ENCODE measurements at places on chromosomes 13 and 19.

- DNase-seq, result no peak
Observed at GRCh38 chr19:1076951-1077350, 10.0 kb downstream of the ARHGAP45 start.

DNA sequence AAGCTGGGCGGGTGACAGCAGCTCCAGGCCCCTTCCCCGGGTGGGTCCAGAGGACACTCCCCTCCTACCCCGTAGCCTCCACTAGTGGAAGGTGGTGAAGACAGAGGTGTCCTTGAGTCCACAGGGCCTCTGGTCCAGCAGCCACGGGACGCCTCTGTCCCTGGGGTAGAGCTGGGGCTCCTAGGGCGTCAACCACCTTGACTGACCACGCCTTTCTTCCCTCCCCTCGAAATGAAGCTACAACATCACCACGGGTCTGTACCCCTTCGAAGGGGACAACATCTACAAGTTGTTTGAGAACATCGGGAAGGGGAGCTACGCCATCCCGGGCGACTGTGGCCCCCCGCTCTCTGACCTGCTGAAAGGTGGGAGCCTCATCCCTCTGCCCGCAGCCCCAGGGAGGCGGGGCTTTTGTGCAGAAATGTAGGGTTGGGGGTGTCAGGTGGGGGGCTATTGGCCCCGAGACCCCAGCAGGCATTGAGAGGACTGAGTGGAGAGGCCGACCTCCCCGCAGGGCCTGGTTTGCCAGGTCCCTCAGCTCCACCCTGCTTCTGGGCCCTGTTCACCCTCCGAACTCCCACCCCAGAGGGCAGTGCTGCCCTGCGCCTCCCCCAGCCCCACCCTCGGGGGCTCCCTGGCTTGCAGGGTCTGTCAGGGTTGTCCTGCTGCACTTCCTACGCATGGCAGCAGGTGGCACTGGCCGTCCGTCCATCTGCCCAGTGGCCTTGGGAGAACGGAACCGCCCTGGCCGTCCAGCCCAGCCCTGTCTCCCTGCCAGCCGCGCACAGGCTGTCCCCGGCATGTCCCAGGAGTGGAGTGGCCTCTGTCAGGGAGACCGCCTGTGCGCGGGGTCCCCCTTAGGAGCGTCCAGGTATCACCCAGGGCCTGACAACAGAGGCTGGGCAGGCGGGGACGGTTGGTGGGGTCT is 15.7 kb downstream of the STK11 start:
- no peak for DNase-seq

DNA sequence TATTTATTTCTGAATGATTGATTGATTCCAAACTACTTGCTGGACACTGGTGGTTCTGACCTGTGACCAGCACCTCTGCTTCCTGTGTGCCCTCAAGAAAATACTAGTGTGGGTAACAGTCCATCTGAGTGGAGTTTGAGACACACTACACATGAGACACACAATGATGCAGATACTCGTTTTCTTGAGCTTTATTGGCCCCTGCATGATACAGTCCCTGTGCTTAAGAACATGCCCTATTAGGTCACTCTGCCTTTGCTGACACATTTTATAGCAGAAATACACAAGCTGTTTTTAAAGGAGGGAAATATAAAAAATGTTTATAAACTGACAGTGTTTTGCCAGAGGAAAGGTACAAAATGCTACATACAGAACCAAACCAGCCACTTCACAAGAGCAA is 126.9 kb downstream of the STK24 start:
- no peak for DNase-seq

DNA sequence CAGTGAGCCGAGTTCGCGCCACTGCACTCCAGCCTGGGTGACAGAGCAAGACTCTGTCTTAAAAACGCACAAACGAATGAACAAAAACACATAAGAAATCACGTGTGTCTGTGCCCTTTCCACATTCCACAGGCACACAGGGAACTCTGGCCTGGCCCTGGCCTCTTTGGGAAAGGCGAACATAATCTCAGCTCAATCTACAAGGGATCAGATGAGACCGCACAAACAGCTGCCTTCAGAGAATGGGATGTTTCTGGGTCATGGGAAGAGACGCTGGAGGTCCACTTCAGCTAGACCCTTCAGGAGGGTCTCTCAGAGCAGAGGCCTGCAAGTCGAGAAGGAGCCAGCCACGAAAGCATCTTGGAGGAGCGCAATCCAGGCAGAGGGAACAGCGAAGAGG is 6.3 kb upstream of the CRTC1 start:
- no peak for DNase-seq

DNA sequence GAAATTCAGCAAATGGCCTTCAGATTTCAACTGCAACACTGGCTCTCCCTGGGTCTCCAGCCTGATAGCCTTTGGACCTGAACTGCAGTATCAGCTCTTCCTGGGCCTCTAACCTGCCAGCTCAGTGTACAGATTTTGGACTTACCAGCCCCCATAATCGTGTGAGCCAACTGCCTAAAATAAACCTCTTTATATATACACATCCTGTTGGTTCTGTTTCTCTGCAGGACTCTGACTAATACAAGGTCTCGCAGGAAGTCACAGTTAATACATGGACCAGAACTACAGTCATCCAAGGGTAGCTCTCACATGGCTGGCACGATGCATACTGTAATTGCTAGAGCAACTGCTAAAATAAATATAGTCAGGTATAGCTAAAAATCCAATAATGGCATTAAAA is 85.1 kb downstream of the KATNAL1 start:
- DNase-seq, result no peak

DNA sequence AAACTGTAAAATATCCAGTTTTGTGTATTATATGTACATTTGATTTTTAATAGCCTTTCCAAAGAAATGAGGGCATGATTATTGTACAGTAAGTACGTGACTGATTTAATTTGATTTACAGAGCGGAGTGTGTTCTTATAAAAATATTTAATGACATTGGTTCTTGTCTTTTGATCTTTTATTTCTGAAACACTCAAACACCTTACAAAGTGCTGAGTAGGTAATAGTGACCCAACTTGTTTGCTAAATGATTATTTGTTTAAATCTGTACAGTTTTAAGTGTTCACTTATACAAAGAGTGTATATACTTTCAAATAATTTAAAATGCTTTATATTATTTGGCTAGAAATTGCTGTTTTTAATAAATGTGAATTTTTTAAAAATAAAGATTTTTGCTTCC is 71.5 kb downstream of the COG3 start:
- DNase-seq, result no peak

- no peak for DNase-seq
Observed at GRCh38 chr19:35167251-35168119, 12.9 kb downstream of the FXYD5 start.

DNA sequence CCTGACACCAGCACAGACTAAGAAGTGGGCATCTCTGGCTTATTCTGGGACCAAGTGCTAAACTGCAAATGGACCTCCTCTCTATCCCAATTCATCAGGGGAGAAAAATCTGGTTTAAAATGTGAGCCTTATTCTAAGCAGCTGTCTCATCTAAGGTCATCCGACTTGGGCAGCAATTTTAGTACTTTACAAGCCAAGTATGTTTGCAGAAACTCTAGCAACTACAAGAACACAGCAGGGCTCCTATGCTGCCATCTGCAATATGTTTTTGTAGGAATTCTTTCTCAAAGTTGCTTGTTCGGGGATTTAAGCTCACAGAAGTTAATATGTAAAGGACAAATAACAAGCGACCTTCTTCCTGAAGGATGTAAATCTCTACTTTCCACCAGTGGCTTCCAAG is 113.1 kb downstream of the FOXO1 start:
- DNase-seq, result no peak

- DNase-seq, result peak; percentile 33
Observed at GRCh38 chr19:48806818-48807589, 3.8 kb downstream of the BCAT2 start.

GRCh38 chr19:567296-567900 is 5.0 kb upstream of the BSG start:
- no peak for DNase-seq

- DNase-seq, result no peak
Observed at GRCh38 chr13:49958321-49958720, 22.2 kb upstream of the SPRYD7 start.

- DNase-seq, result no peak
Observed at GRCh38 chr19:28956961-28957360, 256.0 kb downstream of the UQCRFS1 start.
